AG10803 (cell line): ENCODE measurements at places on chromosomes 2 and 18.
A peak's percentile ranks its signal among the peaks of the same experiment; 100 is the strongest.

GRCh38 chr18:8857806-8858205, 152.4 kb downstream of the MTCL1 start:
- no peak for DNase-seq

DNA sequence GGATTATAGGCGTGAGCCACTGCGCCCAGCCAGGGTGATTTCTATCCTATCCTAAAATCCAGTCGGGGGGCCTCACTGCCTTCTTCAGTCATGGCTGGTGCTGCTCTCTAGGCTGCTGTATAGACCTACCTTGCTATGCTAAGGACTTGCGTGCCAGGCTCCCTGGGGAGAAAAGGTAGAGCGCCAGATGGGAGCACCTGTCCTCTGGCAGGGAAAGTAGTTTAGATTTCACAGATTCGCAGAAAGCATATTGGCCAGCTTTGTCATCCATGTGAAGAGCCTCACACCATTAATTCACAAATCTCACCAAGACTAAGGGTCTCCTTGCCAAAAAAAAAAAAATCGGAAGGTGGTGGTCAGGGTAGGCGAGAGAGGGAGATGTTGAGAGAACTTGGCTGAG, 217.6 kb downstream of the ATAD2B start:
- no peak for DNase-seq

DNA sequence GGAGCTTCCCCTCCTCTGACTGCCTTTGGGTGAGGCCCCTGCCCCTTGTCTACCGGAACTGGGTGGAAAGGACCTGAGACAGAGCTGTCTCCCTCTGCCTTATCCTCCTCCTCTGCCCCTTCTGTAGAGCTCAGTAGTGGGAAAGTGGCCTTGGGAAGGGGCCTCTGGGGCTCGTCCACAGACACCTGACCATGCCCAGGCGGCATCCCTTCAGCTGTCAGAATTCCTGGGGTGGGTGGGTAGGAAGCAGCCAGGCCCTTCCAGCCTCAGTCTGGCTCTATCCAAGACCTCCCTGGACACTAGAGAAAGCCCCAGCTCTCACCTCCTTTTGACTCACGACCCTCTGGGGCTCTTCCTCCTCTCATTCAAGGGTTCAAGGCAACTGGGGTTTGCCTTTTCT, 35.6 kb downstream of the B3GNT2 start:
- DNase-seq, result no peak

- no peak for DNase-seq
These were observed 99.7 kb upstream of the ID2 start for GRCh38 chr2:8582191-8582590.

GRCh38 chr2:150997066-150997465, 264.6 kb downstream of the RBM43 start:
- DNase-seq, result peak; percentile 80

- DNase-seq, result peak; percentile 82
These were observed 111.6 kb downstream of the SMAD7 start for GRCh38 chr18:48838921-48839818.

GRCh38 chr18:63505566-63506335, 29.0 kb downstream of the SERPINB5 start:
- peak; percentile 11 for DNase-seq

DNA sequence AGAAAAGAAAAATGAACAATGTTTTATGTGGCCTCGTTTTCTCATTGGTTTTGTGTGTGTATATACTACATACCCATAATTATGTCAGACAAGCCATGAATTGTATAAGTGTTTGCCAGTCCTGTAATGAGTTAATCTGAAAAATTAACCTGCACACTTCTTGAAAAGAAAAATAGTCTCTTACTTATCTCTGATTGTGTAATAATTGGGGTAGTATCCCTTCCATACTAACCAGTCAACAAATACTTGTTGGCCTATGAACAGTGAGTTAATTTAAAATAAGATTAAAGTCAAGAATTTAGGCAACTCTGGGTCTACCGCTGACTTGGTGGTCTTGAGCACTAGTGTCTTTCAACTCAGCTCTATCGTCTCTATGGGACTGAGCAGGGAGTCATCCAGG, 48.8 kb downstream of the ACVR1 start:
- DNase-seq, result no peak

DNA sequence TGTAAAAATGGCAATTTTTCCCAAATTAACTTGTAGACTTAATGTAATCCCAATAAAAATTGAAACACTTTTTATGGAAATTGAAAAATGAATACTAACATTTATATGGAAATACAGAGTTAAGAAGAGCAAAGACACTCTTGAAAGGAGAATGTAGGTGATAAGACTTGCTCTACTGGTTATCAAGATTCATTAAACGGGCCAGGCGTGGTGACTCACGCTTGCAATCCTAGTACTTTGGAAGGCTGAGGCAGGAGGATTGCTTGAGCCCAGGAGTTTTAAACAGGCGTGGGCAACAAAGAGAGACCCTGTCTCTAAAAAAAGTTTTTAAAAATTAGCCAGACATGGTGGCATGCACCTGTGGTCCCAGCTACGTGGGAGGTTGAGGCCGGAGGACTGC, 29.5 kb upstream of the ZNF396 start:
- DNase-seq, result no peak

GRCh38 chr2:199581935-199582360, 124.2 kb upstream of the SATB2 start:
- DNase-seq, result no peak

- DNase-seq, result no peak
These were observed 1579.0 kb upstream of the NXPH2 start for GRCh38 chr2:140359056-140359771.

- DNase-seq, result peak; percentile 56
These were observed 178.1 kb upstream of the PKDCC start for GRCh38 chr2:41869542-41870264.

DNA sequence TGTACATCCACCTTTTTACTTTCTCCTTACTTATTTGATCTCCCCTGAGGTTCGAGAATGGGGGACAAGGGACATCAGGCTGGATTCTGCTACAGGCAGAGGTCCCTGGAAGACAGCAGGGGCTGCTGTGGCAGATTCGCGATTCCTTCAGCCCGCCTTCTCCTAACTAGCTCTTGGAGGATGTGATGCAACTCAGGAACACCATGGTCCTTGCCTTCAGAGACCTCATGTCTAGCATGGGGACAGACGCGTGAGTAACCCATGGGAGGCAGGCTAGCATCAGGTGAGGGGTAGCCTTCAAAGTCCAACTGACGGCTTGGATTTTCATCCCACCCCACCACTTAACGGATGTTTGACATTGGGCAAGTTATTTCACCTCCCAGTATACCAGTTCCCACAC, 869 bp upstream of the TCF23 start:
- DNase-seq, result no peak

DNA sequence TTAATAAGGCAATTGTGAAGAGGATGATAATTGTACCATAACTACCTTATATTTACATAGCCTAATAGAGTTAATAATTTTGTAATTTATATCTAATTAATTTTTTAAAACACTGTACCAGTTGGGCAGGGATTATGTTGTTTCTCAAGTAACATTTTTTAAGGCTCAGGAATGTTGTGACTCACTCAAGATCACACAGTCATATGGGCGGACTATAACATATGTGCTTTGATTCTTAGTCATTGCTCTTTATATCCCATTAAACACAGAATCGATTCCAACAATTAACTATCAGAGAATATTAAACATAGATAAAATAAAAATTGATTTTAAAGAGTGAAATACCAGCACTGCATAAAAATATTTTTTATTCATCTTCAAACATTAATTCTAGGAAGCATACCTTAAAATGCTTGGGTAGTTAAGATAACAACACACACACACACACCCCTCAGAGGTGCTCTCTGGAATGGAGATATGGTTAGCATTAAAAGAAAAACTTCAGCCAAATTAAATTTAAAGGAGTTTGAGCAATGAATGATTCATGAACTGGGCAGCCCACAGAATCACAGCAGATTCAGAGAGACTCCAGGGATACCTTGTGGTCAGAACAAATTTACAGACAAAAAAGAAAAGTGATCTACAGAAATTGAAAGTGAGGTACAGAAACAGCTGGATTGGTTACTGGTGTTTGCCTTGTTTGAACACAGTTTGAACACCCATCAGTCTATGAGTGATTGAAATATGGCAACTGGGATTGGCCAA, 869.4 kb upstream of the ID2 start:
- peak; percentile 72 for DNase-seq

GRCh38 chr2:26535663-26536275, 57.8 kb upstream of the OTOF start:
- DNase-seq, result no peak

- DNase-seq, result no peak
These were observed 6.0 kb upstream of the DNAH7 start for GRCh38 chr2:196074631-196075030.

GRCh38 chr2:144615866-144616565, 96.1 kb upstream of the ZEB2 start:
- DNase-seq, result peak; percentile 4

GRCh38 chr2:213243189-213244044, 40.8 kb upstream of the SPAG16 start:
- no peak for DNase-seq

DNA sequence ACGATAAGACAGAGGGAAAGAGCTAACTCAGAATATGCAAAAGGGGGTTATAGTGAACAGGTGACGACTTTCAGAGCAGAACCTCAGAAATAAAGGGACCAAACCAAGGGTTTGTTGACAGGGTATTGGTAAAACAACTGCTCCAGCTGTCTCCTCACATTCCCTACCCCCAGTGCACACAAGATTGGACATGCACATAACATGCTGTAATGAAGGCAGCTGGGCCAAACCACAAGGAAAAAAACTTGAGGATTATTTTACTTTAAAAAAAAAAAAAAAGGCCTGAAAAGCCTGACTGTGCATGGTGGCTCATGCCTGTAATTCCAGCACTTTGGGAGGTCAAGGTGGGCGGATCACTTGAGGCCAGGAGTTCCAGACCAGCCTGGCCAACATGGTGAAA, 3.5 kb downstream of the RBM43 start:
- DNase-seq, result peak; percentile 92

GRCh38 chr2:241613017-241613780, 23.8 kb downstream of the THAP4 start:
- DNase-seq, result peak; percentile 50

DNA sequence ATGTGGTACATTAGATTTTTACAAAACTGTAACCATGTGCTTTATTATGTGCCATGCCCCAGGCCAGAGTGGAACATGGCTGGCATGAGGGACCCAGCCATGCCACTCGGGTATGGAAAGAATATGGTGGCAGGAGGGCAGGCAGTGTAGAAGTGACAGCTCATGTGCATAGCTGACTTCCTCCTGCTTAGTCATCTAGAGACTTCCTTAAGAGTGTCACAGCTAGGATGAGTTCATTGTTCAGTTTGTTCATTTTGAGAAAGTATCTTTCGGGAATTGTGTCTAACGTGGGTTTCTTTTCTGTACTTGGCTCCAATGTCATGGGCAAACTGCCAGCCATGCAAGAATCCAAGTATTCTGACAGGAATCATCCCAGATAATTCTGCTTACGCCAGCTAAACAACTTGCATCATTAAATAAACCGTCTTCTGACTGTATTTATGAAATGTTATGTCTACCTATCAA, 94.3 kb upstream of the ITGB6 start:
- DNase-seq, result peak; percentile 87

GRCh38 chr18:44724105-44724778, 43.6 kb downstream of the SETBP1 start:
- no peak for DNase-seq

- DNase-seq, result no peak
These were observed 193.4 kb downstream of the FHOD3 start for GRCh38 chr18:36490897-36491296.

DNA sequence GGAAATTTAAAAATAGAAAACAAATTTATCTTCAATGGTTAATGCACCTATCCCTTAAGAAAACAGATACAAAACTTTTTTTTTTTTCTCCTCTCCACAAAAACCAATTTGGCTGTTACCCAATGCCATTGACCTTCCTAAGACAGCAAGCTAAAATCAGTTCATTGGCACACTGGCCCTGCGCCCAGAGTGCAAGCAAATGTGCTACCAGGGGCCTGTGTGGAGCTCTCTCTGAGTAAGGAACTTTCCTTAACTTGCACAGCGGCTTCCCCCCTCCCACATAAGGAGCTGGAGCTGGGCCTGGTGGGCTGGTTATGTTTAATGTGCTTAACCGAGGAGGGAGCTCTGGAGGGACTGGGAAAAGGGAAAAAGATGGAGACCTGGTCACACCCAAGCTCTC, 17.6 kb upstream of the POU3F3 start:
- DNase-seq, result no peak

- DNase-seq, result no peak
These were observed 302.2 kb upstream of the STON1 start for GRCh38 chr2:48227617-48228344.

DNA sequence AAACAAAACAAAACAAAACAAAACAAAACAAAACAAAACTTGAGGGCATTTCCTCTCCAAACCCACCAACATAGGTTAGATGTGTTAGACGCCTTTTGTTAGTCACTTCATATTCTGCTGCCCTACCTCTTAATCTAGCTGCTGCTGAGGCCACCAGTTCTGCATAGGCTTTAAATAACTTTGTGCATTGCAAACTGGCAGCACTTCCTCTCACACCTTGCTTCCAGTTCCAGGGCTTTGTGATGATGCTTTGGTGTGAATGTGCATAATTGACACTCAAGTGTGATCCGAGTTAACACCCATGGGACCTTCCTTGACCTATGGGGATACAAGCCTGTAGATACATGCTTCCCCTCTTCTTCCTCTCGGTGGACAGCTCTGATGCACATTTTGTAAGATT, 2.3 kb upstream of the SERPINB11 start:
- no peak for DNase-seq

- peak; percentile 28 for DNase-seq
These were observed 25.8 kb upstream of the LHCGR start for GRCh38 chr2:48781366-48781765.

GRCh38 chr2:182933629-182934028, 67.2 kb upstream of the FRZB start:
- no peak for DNase-seq

DNA sequence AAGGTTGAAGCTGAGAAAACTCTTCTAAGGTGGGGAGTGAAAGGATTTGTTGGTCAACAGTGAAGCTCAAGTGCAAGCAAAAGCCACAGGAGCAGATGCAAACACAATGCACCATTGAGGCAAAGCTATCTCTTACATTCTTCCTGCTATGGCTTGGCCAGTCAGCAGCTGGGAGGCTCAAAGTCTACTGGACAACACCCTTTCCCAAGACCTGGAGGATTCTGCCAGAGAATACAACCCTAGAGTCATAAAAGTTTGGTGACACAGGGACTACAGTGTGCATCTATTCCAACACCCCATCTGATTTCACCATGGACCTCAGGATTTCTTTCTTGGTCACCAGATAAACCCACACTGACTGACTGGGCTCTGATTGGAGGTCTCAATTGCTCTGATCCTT, 342.0 kb downstream of the HRH4 start:
- no peak for DNase-seq
